Activated T-helper 1 cell treated with anti-CD3 and anti-CD28 coated beads, Interleukin-12 subunit alpha, Interleukin-12 subunit beta, Interleukin-2, Interleukin-4 antibody, amounts not matched to agents 30 ng/mL and 10 ng/mL and 1 ng/mL, durations not matched to agents 14 hours and 24 hours and 36 hours (primary cell): ENCODE measurements at places on chromosomes 7 and 10. TPM values are rescaled to one million over a fixed set of nuclear protein-coding genes. Genes with fewer than 3 reads are reported as not detected.
A peak's percentile ranks its signal among the peaks of the same experiment; 100 is the strongest.

The PRSS37 gene
- not detected in 2 replicates for total RNA-seq

The ZNF727 gene
- total RNA-seq: 0.12 TPM in 1 of 2 replicates, not detected in the other

The UPK3B gene
- 1.1 and 1.2 TPM in 2 replicates for total RNA-seq

The PCGF6 gene
- 19.3 and 21.0 TPM in 2 replicates for total RNA-seq

The ACTA2 gene
- total RNA-seq: 10.9 and 12.2 TPM in 2 replicates

The GPRIN2 gene
- not detected in 2 replicates for total RNA-seq

The GIMAP5 gene
- total RNA-seq: 53.8 and 59.7 TPM in 2 replicates

The TRPV6 gene
- not detected in 2 replicates for total RNA-seq

The CC2D2B gene
- 0.60 and 0.96 TPM in 2 replicates for total RNA-seq

The PRKAR2B gene
- 0.42 and 1.0 TPM in 2 replicates for total RNA-seq

The NUTM2A gene
- 0.31 TPM in 1 of 2 replicates, not detected in the other for total RNA-seq

The ITIH5 gene
- total RNA-seq: not detected in 2 replicates

The C7orf57 gene
- total RNA-seq: 0.10 and 0.31 TPM in 2 replicates

GRCh38 chr10:59960751-59961150 is 54.4 kb upstream of the CCDC6 start:
- H3K4me1 ChIP-seq: no peaks in the 10 kb centered on the region
- H3K27ac ChIP-seq: no peak overlapping the region
- no peaks in the 10 kb centered on the region for H3K36me3 ChIP-seq
- no peak overlapping the region for H3K4me3 ChIP-seq
- peaks cover 10% of the 10 kb centered on the region for H3K27me3 ChIP-seq

- no peaks in the 10 kb centered on the region for H3K36me3 ChIP-seq
- H3K4me3 ChIP-seq: no peak overlapping the region
- no peak for DNase-seq
- H3K4me1 ChIP-seq: peaks cover 7% of the 10 kb centered on the region
These were observed 274.5 kb downstream of the DNAJB6 start for GRCh38 chr7:157611341-157611740.

DNA sequence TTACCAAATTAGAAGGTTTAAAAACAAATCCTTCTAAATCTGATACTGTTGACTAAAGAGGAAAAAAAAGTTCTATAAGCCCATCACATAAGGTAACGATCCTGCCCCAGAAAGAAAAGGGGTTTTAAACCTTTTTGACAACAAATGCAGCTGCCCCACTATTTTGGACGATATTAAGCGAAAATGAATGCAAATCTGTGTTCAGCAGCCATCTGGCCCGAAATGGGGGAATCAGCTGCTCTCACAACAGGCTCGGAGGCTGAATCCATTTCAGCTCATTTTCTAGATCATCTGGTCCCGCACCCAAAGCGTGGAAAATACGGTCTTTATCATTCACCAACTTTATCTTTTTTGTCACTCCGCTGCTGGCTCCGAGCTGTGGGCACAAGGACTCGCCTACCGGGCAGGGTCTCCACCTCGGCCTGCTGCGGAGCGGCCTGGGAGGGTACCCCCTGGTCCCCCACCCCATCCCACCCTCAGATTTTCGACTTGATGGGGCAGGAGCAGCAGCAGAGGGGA is 2.4 kb upstream of the EBF3 start:
- peaks cover 44% of the 10 kb centered on the region for H3K27me3 ChIP-seq
- no peak overlapping the region for H3K4me3 ChIP-seq
- H3K36me3 ChIP-seq: peaks cover 2% of the 10 kb centered on the region
- DNase-seq: no peak

- no peaks in the 10 kb centered on the region for H3K36me3 ChIP-seq
- H3K27ac ChIP-seq: no peak overlapping the region
- peaks cover 15% of the 10 kb centered on the region for H3K27me3 ChIP-seq
- H3K4me1 ChIP-seq: peaks cover 11% of the 10 kb centered on the region
These were observed 341.5 kb upstream of the NPVF start for GRCh38 chr7:25569765-25570164.

- H3K27me3 ChIP-seq: no peaks in the 10 kb centered on the region
- H3K36me3 ChIP-seq: no peaks in the 10 kb centered on the region
- no peak overlapping the region for H3K27ac ChIP-seq
- DNase-seq: no peak
These were observed 188.5 kb downstream of the ZMYND11 start for GRCh38 chr10:323651-324293.

DNA sequence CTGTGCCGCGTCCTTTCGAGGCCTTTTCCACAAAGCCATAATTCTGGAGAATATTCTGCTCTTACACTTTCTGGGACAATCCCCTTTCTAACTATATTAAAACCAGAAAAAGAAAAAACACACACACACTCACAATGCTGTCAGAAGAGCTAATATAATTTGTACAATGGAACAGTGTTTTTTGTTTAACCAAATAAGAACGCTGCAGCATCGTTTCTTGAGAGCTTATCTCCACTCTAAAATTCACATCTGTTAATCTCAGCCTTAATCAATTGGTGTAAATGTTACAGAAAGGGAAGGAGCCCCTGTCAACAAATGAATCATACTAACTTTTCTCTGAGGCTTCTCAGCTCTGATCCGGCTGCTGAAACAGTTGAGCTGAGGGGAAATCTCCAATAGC is 123.9 kb downstream of the GALNT11 start:
- H3K27me3 ChIP-seq: no peaks in the 10 kb centered on the region
- no peak overlapping the region for H3K27ac ChIP-seq
- no peak overlapping the region for H3K4me3 ChIP-seq
- DNase-seq: no peak

- H3K27me3 ChIP-seq: no peaks in the 10 kb centered on the region
- DNase-seq: no peak
- no peak overlapping the region for H3K4me3 ChIP-seq
- no peak overlapping the region for H3K27ac ChIP-seq
These were observed 249.9 kb upstream of the PLXNA4 start for GRCh38 chr7:132825932-132826835.

DNA sequence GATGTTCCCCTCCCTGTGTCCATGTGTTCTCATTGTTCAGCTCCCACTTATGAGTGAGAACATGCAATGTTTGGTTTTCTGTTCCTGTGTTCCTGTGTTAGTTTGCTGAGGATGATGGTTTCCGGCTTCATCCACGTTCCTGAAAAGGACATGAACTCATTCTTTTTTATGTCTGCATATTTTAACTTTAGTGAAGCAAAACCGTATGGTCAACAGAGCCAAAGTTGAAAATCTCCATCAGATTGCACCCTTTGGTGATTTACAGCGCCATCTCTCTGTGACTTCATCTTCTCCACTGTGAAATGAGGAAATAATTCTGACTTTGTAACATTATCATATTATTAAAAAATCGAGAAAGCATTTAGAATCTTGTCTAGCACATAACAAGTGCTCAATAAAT is 132.3 kb upstream of the PLXDC2 start:
- no peaks in the 10 kb centered on the region for H3K4me1 ChIP-seq
- H3K27me3 ChIP-seq: no peaks in the 10 kb centered on the region
- no peaks in the 10 kb centered on the region for H3K36me3 ChIP-seq
- H3K4me3 ChIP-seq: no peak overlapping the region
- DNase-seq: no peak
- H3K27ac ChIP-seq: no peak overlapping the region

- H3K27ac ChIP-seq: no peak overlapping the region
- H3K36me3 ChIP-seq: peaks cover 48% of the 10 kb centered on the region
- H3K4me1 ChIP-seq: peaks cover 10% of the 10 kb centered on the region
- H3K27me3 ChIP-seq: no peaks in the 10 kb centered on the region
These were observed 104.3 kb downstream of the TYW1 start for GRCh38 chr7:67100956-67101361.

GRCh38 chr7:30930621-30931020 is 19.0 kb downstream of the AQP1 start:
- no peaks in the 10 kb centered on the region for H3K36me3 ChIP-seq
- no peak overlapping the region for H3K27ac ChIP-seq
- H3K4me3 ChIP-seq: no peak overlapping the region
- H3K27me3 ChIP-seq: no peaks in the 10 kb centered on the region
- DNase-seq: no peak

GRCh38 chr7:140607441-140607989 is 33.1 kb downstream of the DENND2A start:
- H3K4me1 ChIP-seq: no peaks in the 10 kb centered on the region
- DNase-seq: no peak
- no peaks in the 10 kb centered on the region for H3K36me3 ChIP-seq
- no peak overlapping the region for H3K4me3 ChIP-seq
- no peaks in the 10 kb centered on the region for H3K27me3 ChIP-seq

- H3K27me3 ChIP-seq: peaks cover 48% of the 10 kb centered on the region
- H3K36me3 ChIP-seq: no peaks in the 10 kb centered on the region
- H3K27ac ChIP-seq: no peak overlapping the region
- peak overlapping the region; percentile 68 for H3K4me3 ChIP-seq
- peaks cover 21% of the 10 kb centered on the region for H3K4me1 ChIP-seq
- DNase-seq: no peak
These were observed 622 bp downstream of the WNT16 start for GRCh38 chr7:121329191-121330052.

DNA sequence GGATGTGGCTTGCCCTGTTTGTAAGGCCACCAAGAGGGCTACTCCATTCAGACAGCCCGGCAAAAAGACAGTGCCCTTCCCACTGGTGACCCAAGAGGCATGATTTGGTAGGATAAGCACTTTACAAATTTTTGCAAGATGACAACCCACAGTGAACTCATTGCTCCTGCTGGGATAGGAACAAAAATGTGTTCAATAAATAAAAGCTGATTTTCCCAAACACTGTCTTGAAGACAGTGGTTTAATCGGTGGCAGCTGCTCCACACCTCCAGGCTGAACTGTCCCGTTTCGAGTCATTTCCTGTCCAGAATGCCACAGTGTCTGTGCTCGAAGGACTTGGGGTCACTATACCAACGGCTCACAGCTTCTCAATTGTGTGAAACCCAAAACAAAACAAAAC is 45.1 kb upstream of the NPTX2 start:
- DNase-seq: no peak
- no peaks in the 10 kb centered on the region for H3K27me3 ChIP-seq
- no peak overlapping the region for H3K27ac ChIP-seq
- H3K4me3 ChIP-seq: no peak overlapping the region

- H3K27me3 ChIP-seq: no peaks in the 10 kb centered on the region
- H3K36me3 ChIP-seq: peaks cover 9% of the 10 kb centered on the region
- no peak overlapping the region for H3K27ac ChIP-seq
- H3K4me1 ChIP-seq: peaks cover 75% of the 10 kb centered on the region
These were observed 99.7 kb downstream of the ELMO1 start for GRCh38 chr7:37348982-37349381.

GRCh38 chr10:131857156-131858117 is 43.4 kb upstream of the PPP2R2D start:
- DNase-seq: no peak
- no peak overlapping the region for H3K4me3 ChIP-seq
- H3K27me3 ChIP-seq: no peaks in the 10 kb centered on the region
- no peaks in the 10 kb centered on the region for H3K4me1 ChIP-seq
- no peaks in the 10 kb centered on the region for H3K36me3 ChIP-seq

GRCh38 chr10:82206831-82207230 is 331.8 kb downstream of the NRG3 start:
- no peaks in the 10 kb centered on the region for H3K27me3 ChIP-seq
- no peak overlapping the region for H3K4me3 ChIP-seq
- H3K36me3 ChIP-seq: no peaks in the 10 kb centered on the region
- H3K4me1 ChIP-seq: no peaks in the 10 kb centered on the region

GRCh38 chr10:100531761-100532160 is 2.1 kb upstream of the NDUFB8 start:
- peaks cover 19% of the 10 kb centered on the region for H3K36me3 ChIP-seq
- DNase-seq: no peak
- no peak overlapping the region for H3K4me3 ChIP-seq
- no peak overlapping the region for H3K27ac ChIP-seq
- no peaks in the 10 kb centered on the region for H3K27me3 ChIP-seq
- H3K4me1 ChIP-seq: peaks cover 40% of the 10 kb centered on the region
